ENCODE measurements at places on chromosomes 13 and 19.

DNA sequence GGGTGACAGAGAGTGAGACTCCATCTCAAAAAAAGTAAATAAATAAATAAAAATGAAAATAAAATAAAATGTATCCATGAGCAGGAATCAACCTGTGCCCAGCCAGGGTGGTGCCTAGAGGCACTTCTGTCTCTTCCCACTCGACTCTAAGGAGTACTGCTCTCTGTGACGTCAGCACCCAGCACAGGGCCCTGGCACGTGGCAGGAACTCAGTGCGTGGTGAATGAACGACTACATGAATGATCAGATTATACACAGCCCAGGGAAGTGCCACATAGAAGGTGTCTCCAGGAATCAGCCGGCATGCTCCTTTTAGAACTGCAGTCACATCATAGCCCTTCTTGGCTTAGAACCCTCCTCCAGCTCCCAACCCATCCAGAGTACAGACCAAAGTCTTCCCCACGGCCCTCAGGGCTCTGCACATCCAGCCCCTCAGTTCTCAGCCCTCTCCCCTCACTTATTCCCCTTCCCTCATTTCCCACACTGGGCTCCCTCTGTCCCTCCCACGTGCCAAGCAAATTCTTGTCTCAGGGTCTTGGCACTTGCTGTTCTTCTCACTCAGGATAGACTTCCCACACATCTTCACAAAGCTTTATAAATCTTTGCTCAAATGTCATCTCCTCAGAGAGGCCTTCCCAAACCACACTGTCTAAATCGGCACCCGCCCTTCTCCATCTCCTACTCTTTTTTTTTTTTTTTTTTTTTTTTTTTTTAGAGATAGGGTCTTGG is 4.2 kb downstream of the CLIP3 start:
- no peak for DNase-seq

- no peak for DNase-seq
Observed at GRCh38 chr13:90261343-90261742, 1086.1 kb upstream of the MIR17HG start.

DNA sequence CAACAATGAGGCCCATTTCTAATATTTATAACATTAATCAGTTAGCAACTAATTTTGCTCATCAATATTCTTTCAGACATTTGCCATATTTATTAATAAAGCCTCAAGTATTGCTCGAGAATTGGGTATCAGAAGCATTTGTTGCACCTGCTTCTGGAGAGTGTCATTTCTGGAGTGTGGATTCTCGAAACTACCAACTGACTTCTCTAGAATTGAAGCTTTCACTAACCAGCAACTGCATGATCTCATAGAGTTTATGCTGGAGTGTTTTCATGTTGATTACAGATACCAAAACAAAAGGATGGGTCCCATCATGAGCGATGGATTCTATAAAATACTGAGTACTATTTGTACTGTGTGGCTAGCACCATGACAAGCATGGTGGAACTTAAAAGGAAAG is 121.0 kb upstream of the SLC7A1 start:
- no peak for DNase-seq

- no peak for DNase-seq
Observed at GRCh38 chr13:110413016-110413675, 106.1 kb downstream of the COL4A2 start.

GRCh38 chr19:10501971-10502523 is 1.1 kb downstream of the KEAP1 start:
- DNase-seq: peak; percentile 67

GRCh38 chr13:99656844-99657381 is 155.6 kb downstream of the TM9SF2 start:
- no peak for DNase-seq

GRCh38 chr13:19661561-19661960 is 28.1 kb downstream of the MPHOSPH8 start:
- no peak for DNase-seq

DNA sequence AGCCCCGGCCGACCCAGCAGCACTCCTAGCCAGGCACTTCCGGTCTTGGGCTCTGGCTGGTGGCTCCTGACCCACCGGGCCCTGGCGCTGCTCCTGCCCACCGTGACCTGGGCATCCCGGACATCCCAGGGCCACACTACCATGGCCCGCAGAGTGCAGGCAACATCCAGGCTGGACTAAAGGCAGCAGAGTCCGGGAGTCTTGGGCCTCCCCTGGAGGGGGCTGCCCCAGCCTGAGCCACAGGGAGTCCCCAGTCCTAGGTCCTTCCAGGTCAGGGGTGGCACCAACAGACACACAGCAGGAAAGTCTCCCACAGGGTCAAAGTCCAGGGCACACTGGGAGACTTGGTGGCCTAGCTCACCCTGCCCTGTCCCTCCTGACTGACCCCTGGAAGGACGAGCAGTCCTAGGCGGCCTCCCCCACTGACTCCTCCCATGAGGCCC is 10.8 kb downstream of the LSM4 start:
- no peak for DNase-seq

GRCh38 chr19:16073481-16073880 is 2.8 kb upstream of the TPM4 start:
- DNase-seq: no peak

DNA sequence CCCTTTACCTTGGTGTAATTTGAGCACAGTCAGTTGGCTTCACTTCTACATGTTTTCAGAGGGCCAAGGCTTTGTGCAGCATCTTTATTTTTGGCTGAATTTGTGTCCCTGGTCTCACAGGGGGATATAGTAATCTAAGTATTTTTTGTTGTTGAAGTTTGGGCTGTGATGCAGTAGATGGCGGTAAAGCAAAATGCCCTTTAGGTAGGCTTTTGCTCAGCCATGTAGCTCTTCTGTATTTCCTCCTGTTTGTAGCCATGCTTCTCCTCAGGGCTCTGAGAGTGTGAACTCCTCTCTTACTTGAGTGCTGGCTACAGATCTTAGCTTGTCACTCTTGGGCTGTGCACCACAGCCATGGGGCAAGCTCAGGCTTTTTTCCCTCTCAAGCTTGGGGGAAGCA is 328.6 kb downstream of the SLITRK5 start:
- DNase-seq: no peak

GRCh38 chr19:12265921-12266704 is 28.6 kb downstream of the ZNF44 start:
- DNase-seq: no peak

DNA sequence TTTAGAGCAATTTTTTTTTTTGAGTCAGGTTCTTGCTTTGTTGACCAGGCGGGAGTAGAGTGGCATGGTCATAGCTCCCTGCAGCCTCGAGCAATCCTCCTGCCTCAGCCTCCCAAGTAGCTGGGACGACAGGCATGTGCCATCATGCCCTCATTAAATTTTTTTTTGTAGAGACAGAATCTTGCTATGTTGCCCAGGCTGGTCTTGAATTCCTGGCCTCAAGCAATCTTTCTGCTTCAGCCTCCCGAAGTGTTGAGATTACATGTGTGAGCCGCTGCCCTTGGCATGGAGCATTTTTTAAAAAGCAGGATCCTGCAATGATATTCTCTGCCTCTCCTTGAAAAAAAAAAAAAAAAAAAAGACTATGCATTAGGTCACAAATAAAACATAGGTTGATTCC is 5.9 kb downstream of the GPR32 start:
- no peak for DNase-seq

- DNase-seq: no peak
Observed at GRCh38 chr13:59829690-59830089, 334.0 kb downstream of the DIAPH3 start.

DNA sequence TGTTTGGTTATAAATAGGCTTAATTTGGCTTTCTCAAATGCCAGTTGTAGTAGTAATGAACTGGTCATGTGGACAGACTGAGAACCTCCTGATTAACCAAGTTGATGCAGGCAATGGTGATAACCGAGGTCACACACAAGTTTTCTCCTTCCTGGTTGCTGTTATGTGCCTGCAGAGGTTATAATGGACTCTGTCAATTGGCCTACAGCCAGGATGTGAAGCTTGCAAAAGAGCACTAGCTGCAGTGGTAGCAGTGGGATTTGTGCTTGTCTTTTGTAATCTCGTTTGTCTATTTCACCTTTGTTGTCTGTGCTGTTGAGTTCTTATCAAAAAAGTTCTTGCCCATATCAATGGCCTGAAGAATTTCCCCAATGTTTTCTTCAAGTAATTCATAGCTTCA is 20.6 kb downstream of the OR10H3 start:
- no peak for DNase-seq

DNA sequence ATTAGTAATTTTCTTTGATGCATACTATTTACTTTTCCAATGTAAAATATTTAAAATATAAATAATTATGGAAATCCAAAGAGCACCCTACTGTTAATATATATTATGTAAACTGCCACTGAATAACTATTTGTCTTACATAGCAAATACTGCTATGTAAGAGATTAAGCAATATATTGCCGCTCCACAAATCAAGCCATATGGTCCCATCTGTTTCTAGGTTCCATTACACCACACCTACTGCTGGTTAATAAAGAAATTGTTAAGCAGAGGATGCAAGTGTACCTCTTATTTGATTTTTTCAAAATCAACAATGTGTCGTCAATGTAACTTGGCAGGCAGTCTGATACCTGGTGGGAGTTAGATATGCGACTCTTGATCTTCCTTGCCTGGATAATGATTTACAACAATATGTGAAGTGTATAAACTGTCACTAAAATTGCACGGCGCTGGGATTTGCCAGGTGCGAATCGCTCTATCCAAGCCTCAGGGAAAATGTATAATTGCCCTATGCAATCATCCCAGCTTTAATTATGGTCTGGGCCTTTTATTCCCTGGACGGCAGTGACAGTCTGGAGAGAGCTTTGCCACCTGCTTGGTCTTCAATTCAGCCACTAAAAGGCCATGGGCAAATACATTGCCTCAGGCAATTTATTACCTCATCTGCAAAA is 16.0 kb downstream of the SMAD9 start:
- no peak for DNase-seq

DNA sequence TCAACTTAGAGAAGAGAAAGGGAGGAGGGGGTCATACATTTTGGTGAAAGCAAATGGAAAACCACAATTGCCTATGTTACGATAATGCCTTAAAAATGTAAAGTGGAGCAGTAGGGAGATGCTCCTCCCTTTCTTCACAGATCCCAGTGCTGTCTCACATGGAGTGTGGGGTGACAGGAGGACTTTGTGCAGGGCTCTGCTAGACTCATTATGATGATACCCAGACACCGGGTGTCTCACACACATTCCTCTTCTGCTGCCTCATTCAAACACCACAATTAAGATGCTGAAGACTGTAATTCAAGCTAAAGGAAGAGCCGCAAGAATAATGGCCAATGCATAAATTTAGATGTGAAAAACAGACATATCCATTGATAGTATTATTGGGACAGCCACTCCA is 150.6 kb downstream of the LHFPL6 start:
- no peak for DNase-seq

GRCh38 chr13:28049880-28050875 is 50.2 kb downstream of the FLT3 start:
- DNase-seq: no peak

GRCh38 chr13:94061301-94061700 is 418.2 kb downstream of the DCT start:
- no peak for DNase-seq

DNA sequence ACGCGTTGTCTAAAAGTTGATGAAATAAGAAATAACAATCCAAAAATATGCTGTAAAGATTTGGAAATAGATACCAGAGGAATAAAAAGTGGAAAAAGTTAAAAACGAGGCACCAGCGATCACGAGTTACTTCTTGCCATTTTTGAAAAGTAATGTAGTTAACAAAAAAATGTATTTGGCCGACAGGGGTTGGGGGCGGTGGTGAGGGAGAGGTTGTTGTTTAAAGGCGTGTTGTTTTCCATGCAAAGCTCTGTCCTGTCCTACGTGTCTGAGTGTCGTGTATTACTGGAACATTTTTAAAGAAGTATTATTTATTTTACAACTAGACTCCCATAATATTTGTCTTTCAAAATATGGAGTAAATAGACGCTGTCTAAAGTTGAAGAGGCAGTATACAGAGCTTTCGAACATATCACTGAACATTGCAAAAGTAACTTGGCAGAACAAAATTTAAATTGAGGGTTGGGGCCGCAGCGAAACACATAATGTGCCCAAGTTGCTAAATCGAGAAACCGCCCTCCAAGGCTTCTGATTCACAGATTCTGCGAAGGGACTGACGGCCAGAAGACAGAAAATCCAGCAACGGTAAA is 823 bp downstream of the FBXO17 start:
- no peak for DNase-seq

Measured in GM12892 (cell line).